ENCODE measurements at places on chromosomes 5 and 9.

DNA sequence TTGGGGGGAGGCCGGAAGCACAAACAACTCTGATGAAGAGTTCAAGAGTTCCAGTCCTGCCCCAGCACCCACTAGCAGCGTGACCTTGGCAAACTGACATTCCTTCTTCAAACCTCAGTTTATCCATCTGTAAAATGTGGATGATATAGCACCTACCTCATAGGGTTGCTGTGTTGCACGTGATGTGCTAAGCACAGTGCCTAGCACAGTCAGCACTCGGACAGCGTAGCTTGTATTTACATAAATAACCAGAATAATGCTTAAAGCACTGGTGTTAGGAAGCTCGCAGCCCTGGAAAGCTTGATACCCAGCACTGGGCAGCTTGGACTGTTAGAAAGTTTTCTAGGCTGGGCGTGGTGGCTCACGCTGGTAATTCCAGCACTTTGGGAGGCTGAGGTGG lies 5.1 kb downstream of the PKN3 start:
- DNase-seq, result no peak

- DNase-seq, result no peak
Measured at GRCh38 chr9:32385152-32385884, 875 bp downstream of the ACO1 start.

- DNase-seq, result no peak
Measured at GRCh38 chr5:9284781-9285307, 261.0 kb downstream of the SEMA5A start.

- DNase-seq, result no peak
Measured at GRCh38 chr9:134211811-134212485, 47.6 kb upstream of the RNU6ATAC start.

- no peak for DNase-seq
Measured at GRCh38 chr9:137074657-137075274, 2.6 kb upstream of the UAP1L1 start.

DNA sequence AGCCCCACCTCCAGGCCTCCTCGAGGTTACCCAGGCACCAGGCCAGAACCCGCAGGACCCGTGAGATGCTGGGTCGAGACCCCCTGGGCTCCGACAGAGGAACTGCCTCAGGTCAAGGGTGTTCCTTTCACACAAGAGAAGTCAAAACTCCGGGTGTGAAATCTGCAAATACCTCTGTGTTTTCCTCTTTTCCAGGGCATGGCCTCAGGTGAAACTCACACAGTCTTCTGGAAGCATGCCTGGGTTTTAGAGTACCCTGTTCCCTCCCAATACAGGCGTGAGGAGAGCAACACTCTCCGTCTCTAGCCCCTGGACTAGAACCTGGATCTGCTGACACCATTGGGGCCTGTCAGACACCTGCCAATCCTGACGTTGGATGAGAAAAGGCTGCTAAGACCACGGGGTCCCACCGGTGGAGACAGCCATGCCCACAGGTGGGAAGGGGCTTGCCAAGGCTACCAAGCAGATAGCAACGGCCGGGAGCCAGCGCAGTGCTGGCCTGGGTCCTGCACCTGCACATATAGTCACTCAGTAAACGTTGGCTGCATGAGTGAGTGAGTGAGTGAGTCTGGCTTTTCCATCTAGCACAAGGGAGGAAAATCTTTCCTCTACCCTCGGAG lies 182.0 kb upstream of the PPP1R26 start:
- no peak for DNase-seq

DNA sequence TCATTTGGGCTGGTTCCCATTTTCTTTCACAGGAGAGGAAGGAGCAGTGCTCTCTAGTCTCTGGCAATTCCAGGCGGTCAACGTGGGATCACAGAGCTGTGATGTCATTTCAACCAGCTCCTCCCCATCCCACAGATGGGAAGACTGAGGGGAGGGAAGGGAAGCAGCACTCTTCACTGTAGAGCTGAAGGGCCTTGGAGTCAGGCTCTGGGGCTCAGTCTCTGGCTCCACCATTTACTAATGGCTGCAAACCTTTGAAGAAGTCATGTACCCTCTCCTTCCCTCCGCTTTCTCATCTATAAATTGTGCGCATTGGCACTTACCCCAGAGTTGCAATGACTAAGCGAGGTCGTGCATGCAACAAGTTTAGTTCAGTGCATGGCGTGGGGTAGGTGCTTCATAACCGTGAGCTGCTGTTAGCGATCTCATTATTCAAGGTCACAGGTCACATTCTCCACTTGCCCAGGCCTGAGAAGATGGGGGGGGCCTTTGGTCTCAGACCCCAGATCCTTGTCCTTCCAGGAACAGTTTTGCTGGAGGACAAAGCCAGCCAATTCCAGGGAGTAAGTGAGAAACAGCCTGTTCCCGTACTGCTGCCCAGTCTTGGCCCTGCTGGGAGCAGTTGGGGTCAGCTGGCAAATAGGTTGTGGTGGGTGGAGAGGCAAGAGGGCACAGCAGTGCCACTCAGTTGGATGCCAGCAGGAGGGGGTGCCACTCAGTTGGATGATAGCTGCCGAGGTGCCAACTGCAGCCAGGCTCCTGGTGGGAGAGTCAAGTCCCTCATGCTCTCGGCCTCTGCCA lies 136.7 kb downstream of the RGS3 start:
- DNase-seq, result no peak

DNA sequence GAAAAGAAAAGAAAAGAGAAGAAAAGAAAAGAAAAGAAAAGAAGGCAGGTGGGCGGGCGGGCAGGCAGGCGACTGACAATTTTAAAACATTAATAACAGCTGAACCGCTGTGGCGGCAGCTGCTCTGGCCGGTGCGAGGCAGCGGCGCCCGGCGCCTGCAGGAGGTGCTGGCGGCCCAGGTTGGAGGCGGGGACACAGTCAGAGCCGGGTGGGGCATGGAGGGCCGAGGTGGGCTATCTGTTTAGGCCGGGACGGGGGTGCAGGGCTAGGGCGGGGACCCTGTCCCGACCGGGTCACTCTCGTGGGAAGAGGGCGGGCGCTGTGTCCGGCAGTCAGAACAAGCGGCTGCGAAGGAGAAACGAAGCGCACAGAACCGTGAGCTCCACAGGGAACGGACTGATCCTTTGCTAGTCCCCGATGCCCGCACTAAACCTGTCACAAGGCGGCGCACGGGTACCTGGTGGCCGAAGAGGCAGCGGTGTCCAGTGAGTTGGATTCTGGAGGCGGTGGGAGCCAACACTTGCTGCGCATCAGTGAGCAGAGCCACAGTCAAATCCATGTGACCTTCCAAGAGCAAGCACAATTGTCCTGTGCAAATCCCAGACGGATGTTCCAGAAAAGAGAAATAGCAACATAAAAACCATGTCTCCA lies 13.6 kb upstream of the ALDOB start:
- peak; percentile 40 for DNase-seq

GRCh38 chr5:176369934-176370711 lies 4.8 kb downstream of the ARL10 start:
- DNase-seq, result no peak

- DNase-seq, result no peak
Measured at GRCh38 chr5:69213513-69214215, 21.0 kb upstream of the CDK7 start.

DNA sequence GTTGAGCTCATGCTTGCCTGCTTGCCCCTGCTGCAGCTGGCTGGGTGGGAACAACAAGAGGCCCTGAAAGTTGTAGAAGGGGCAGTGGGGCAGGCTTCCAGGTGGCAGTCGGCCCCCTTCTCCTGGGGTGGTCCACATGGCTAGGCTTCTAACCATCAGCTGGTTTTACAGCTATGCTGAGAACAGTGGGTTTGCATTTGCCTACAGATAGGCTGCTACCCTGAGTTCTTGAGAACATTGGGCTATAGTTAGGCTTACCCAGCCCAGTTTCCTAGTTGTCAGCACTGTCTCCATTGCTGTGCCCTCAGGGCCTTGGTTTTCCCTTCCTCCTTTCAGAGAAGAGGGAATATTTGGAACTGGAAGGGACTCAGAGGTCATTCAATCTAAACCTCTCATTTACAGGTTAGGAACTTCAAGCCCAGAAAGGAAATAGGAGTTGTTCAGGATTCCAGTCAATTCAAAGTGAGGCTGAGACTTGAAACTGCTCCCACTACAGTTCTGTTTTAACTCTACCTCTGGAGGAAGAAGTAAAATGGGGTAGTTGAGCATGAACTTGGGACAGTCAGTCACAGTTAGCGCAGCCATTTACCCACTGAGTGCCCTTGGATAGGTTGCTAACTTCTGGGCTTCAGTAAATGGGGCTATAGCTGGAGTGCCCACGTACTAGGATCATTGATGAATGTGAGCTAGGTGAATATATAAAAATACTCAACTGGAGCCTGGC lies 11.5 kb downstream of the LARP1 start:
- no peak for DNase-seq

DNA sequence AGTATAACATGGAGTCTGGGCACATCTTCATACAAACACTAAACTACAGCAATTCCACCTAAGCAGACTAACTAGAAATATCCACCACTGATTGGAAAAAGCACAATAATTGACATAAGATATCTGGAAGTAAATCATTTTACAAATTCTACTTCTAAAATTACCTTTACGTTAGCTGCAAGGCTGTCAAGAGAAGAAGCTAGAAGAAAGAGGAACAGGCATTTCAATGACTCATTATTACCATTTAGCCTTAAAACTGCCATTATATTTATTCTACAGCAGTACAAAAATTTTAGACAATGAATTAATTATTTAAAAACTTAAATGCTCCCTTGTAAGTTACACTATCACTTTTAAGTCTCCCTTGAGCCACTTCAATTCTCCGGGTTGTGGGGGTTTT lies 43.4 kb upstream of the PLPP6 start:
- DNase-seq, result no peak

GRCh38 chr5:149561848-149562247 lies 10.6 kb upstream of the CSNK1A1 start:
- no peak for DNase-seq

DNA sequence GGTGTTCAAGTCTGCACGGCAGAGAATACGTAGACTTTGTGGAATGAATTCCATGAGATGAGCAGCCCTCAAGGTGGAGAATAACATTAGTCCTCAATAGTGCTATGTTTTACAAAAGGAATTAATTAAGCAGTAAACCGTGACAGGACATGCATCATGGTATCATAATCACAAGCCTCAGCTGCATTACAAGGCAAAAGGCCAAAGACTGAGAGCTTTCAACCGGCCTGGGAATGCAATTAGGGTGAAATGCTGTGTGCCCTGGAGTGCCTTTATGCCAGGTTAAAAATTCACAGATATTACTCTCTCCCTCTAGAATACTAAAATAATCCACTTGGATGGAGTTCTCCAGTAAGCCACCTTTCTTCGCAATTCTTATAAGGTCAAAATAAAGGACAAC lies 270.6 kb downstream of the MLLT3 start:
- DNase-seq, result no peak

- DNase-seq, result peak; percentile 70
Measured at GRCh38 chr9:124617477-124618141, 110.4 kb upstream of the NR5A1 start.

DNA sequence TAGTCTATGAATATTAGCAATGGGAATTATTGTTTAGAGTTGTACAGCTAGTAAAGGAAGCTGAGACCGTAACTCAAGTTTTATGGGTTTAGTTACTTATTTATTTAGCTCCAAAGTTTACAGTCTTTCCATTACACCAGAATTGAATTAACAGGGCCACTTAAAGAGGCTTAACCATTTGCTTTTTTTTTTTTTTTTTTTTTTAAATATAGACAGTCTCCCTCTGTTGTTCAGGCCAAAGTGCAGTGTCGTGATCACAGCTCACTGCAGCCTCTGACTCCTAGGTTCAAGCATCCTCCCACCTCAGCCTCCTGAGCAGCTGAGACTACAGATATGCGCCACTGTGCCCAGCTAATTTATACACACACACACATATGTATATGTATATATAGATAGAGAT lies 1.4 kb upstream of the TTC1 start:
- no peak for DNase-seq

DNA sequence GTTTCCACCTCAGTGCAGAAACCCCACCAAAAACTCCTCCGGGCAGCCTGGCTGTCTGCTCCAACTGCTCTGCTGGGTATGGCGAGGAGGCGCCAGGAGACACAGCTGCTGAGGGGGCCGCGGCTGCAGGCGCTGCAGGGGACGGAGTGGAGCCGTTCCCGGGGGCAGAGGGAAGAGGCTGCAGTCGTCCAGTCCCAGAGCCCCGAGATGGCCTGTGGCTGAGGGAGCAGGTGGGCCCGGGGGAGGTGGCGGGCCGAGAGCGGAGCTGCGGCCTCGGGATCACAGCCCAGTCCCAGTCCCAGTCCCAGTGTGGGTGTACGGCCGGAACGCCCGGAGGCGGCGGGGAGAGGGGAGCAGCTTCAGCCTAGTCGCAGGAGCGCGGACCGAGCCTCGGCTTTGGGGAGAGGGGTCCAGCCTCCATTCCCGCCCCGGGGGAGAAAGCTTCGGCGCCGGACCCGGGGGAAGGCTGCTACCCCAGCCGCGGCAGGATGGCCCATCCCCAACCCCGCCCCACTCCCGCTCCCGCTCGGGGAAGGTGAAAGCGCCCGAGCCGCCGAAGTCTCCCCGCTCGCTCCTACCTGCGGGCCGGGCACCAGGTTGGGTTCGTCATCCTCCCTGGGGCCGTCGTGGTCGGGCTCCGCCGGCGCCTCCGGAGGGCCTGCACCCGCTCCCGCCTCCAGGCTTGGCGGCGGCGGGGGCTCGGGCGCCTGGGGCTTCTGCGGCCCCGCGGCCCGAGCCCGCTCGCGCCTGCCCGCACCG lies 513 bp downstream of the FAM193B start:
- no peak for DNase-seq

DNA sequence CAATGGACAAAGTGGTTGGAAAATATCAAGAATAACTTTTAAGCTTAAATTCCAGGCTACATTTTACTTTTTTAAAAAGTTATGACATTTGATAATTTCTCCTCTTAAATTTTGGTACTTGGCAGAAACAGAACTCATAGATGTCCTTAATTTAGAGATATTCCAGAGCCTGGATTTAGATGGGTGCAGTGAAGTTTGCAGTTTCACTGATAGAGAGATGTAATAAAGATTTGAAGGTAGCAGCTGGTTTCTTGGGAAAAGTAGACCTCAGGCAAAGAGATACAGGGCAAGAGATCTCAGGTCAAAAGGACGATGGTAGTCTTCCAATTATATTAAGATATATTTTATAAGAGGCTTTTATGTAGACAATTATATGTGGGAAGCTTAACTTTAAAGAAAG lies 134.6 kb downstream of the ISL1 start:
- DNase-seq, result no peak

DNA sequence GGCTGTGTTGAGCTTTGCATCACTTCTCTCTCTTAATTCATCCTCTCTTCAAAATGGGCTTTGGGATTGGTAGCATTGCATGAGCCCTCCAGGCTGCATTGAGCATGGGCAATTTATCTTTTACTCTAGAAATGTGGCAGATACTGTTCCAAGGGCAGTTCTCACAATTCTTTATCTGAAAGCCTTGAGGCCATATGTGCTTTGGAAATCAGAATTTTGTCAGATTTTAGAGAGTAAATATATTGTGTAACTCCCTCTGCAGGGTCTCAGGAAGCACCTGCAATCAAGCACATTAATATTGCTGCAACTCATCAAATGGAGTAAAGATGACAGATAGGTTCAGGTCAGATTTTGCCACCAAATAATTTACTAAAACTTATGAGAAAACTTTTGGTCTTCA lies 17.6 kb downstream of the ALDOB start:
- no peak for DNase-seq

- no peak for DNase-seq
Measured at GRCh38 chr9:124829334-124829669, 24.0 kb upstream of the WDR38 start.

Measured in left renal pelvis (tissue), 4 donors.